ENCODE measurements at places on chromosomes 3 and 15. TPM values are rescaled to one million over a fixed set of nuclear protein-coding genes. Genes with fewer than 3 reads are reported as not detected.

DNA sequence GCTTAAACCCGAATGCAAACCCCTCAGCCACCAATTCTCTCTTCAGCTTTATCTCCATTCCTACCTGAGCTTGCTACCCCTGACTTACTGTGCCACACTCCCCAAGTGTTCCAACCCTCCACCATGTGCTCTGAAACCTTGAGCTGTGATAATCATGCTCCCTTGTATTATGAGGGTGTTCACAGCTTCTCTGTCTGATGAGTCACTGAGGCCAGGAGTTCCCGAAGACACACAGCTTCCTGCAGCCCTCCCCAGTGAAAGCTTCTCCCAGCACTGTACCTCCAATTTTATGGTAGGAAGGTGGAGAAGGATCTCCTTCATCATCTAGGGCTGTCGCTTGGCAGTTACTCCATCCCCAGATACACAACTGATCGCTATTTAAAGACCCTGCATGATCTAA lies 24.9 kb downstream of the STAC start:
- DNase-seq: peak; percentile 62

RYR3 gene
- total RNA-seq: 0.02 TPM

GOLGA8Q gene
- 0.10 TPM for total RNA-seq

EIF4G1 gene
- total RNA-seq: 750 TPM

- peak; percentile 51 for DNase-seq
Measured at GRCh38 chr3:12999147-13000140, 73.8 kb downstream of the IQSEC1 start.

Data from HT1080 (cell line).